ENCODE measurements at places on chromosomes 4 and X.

GRCh38 chr4:48011722-48012121 is 4.8 kb downstream of the CNGA1 start:
- no peak for DNase-seq

DNA sequence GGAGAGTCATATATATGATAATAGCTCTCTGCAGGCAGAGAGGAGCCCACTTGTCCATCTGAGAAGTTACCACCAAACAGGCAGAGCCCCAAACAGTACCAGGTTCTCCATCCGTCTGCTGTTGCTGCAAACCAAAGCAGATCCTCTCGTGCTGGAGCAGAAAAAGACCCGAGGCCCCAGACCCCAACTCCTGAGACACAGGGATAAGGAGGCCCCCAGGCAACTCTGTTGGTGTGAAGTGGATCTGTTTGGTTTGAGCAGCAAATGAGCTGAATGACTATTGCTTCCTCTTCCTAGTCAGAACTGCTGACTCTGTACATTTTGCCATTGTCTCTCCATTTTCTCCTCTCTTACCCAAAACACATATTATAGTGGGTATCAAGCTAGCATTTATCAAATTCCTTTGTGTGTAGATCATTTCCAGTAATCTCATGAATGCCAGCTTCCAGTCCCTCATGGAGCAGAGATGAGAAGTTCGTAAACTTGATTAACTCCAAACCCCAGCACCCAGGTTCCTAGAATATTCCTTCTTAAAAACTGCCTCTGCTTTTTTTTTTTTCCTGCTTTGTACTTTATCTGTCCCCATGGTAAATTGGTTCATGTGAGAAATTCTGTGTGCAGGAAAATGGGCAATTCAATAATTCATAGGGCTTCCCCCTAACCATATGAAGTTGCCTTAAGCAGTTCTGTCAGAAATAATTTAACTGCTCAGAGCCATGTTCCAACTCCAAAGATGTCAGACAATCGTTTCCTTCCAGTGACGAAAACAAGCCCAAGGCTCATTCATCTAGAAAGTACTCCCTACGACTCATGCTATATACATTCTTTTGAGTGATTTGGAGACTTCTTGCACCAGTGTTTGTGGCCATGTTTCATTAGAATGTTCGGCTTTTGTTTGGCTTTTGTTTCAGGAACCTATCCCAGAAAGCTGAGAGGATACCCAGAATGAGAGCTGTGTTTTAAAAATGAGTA is 98.6 kb upstream of the ATXN3L start:
- no peak for DNase-seq

- DNase-seq, result no peak
Observed at GRCh38 chr4:189845145-189845846, 95.4 kb upstream of the FRG1 start.

GRCh38 chrX:129743821-129744220 is 5.0 kb downstream of the XPNPEP2 start:
- DNase-seq, result no peak

- no peak for DNase-seq
Observed at GRCh38 chr4:175418516-175418915, 393.5 kb downstream of the GPM6A start.

GRCh38 chrX:70998411-70999027 is 67.6 kb upstream of the SLC7A3 start:
- no peak for DNase-seq

DNA sequence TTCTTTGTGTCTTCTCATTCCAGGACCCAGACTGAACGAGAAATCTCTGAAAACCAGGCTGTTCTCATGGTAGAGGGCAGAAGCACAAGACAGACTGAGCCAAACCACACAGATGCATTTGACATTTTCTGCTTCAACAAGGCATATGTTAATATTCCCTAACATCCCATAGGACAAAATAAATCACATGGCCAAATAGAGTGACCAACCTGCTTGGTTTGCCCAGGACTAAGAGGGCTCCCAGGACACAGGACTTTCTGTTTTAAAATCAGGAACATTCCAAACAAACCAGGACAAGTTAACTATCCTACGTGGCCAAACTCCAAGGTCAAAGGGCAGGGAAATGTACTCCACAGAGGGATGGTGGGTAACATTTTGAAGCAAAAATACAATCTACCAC is 11.7 kb downstream of the CTPS2 start:
- DNase-seq, result no peak

DNA sequence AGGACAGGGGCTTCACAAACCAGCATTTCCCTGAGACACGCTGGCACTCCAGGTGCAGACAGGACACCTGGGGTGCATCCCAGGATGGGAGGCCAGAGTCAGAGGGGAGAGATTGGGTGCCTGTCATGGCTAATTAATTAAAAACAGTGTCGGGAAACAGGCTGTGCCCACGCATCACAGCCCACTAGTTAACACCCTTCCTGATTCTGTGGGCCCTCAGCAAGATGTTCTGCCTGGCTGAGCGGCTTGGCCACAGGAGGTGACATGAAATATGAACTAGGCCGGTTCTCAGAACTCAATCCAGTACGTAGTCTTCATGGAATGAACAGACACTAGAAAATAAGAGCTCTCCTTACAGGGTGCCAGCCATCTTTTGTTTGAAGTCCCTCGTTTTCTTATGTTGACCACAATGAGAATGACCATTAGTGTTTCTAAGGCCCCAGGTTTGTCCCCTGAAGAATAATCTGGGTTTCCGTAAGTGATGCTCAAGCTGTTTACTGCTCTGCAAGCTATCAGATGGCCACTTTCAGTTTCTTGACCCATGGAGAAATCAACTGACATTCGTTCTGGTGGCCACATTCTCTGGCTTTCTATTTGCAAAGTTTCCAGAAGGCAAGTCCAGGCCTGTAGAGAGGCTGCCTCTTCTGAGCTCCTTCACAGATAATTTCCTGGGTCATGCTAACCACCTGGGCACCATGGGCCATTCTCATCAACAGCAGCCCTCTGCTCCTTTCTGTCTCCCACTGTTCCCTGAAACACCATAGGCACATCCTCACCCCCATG is 72.3 kb downstream of the SLC34A2 start:
- no peak for DNase-seq

DNA sequence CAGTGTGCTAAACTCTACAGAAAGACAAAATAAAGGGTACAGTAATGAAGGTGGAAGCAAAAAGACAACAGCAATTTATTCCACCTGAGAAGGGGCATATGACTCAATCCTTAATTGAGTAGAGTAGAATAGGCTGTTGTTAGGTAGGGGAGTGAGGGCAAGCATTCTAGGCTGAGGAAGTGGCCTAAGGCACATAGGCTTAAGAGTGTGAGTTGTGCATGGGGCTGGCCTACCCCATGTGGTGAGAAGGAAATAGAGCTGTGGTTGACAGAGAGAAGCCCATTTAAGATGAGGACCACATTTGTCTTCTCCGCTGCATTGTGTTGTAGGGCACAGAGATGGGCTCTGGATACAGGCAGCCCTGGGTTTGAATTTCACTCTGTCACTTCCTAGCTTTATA is 3.4 kb upstream of the ZCCHC18 start:
- DNase-seq, result no peak

- DNase-seq, result no peak
Observed at GRCh38 chrX:9493936-9494335, 29.1 kb downstream of the TBL1X start.

GRCh38 chrX:149950681-149951080 is 12.4 kb upstream of the EOLA2 start:
- peak; percentile 13 for DNase-seq

- DNase-seq, result no peak
Observed at GRCh38 chr4:3407930-3408792, 33.6 kb upstream of the HGFAC start.

- DNase-seq, result no peak
Observed at GRCh38 chr4:143381189-143382118, 44.8 kb downstream of the GAB1 start.

GRCh38 chr4:7841071-7841470 is 98.6 kb downstream of the AFAP1 start:
- DNase-seq, result no peak

DNA sequence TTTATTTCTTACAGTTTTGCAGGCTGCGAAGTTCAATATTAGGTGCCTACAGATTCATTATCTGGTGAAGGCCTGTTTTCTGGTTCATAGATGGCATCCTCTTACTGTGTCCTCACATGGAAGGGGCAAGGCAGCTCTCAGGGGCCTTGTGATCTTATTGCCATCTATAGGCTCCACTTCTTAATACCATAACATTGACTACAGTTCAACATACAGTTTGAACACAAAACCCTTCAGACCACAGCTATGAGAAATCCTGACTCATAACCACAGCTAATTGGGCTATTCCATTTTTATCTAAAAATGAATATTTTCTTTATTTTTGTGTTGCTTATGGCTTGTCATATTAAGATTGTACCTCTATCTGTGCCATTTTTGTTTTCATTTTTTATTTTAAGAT is 72.3 kb downstream of the STAG2 start:
- no peak for DNase-seq

GRCh38 chr4:74357965-74358364 is 7.0 kb upstream of the EREG start:
- DNase-seq, result no peak

GRCh38 chr4:99841129-99841528 is 24.5 kb downstream of the DAPP1 start:
- DNase-seq, result no peak

Measured in GM10248 (cell line).